ENCODE measurements at places on chromosomes 16 and 17.

DNA sequence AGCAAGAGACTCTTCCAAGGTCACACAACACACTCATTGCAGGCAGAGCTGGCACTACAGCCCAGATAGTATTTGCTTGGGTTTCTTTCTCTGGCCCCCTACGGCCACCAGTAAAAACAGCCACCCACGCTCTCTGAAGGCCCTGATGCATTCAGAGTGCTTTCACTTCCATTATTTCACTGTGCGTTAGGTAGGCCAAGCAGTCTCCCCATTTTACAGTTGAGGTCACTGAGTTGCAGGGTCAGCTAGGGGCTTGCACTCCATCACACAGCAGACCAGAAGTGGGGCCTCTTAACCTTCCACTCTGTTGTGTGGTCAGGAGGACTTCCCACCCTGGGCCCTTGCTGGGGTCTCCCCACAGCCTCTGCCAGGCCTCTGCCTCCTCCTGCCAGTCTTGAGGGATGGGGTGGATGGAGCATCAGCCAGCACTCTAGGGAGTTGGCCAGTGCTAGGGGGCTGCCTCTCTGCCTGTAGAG is 2.5 kb downstream of the TBX21 start:
- DNase-seq: peak; percentile 68

DNA sequence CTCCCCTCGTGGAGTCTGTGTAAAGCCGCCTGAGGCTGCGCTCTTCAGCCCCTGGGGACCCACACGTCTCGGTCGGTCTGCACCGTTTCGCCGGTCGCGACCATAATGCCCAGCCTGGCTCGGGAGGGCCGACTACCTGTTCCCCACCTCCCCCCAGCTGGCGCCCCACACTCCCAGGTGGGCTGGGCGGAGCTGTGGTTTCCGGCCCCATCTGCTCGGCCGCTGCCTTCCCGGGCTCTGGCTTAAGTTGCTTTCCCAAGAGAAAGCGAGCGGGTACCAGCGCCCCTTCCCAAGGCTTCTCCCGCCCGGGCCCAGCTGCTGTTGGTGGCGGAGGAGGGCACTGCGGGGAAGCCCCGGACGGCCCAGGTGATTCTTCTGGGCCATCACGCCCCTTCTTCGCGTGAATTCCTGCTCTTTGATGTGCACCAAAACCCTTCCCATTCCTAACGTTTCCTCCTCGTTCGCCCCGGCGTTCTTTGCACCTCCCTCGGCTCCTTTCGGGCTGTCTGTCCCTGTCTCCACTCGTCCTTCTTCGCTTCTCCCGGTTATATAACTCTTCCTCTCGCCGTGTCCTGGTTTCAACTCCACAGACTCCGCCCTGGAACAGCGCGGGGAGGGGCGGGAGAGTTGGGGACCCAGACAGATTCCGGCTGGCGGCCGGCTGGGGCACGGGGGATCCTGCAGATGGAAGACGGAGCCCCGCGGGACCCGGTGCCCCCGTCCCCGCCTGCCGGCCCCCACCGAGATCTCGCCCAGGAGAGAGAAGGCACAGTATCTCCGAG is 2.0 kb downstream of the KDM6B start:
- DNase-seq: peak; percentile 70

DNA sequence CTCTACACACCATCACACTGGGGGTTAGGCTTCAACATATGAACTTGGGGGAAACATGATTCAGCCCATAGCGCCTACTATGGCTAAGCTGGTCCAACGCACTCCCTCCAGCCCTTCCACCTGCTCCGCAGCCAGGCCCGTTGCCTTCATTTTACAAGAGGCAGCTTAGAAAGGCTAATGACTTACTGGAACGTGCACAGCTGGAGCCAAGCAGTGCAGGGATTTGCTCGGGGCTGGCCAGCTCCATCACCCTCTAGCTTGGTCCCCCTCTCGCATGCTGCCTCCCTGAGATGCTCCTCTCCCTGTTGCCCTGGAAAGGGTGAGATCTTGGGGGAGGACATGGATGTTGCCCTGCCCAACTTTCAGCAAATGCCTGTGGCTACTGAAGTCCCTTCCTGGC is 2.8 kb upstream of the CACNG1 start:
- DNase-seq: no peak

DNA sequence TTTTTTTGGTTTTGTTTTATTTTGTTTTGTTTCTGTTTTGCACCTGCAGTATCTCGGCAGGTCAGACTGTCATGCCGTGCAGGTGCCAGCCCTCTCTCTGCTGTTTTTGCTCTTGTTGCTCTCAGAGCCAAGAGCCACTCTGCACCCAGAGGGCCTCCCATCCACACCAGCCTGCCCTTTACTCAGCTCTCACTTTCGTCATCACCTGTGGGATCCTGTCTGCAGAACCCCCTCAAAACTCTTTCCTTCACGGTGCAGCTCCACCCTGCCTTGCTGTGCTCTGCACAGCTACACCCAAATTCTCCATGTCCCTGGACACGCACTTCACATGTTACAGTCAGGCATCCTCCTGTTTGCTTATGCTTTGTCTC is 2.6 kb downstream of the AOC3 start:
- no peak for DNase-seq

DNA sequence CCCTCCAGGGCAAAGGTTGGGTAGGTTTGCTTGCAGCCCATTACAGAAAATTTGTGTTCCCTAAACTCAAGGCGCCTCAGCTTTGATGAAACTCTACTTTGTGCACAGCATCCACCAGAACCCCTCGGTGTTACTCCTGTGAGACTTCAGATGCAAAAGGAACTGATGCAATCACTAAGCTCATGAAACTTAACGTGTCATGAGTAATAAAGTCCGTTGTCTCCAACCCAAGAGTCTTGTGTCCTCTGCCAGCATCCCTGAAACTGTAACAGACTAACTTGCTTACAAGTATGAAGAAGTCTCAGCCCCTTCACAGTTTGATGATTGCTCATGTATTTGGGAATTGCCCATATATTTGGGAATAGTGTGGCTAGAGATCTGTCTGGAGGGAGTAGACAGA is 74.8 kb upstream of the MARCHF10 start:
- DNase-seq: peak; percentile 2

- DNase-seq: no peak
Observed at GRCh38 chr17:9887508-9887907, 17.6 kb downstream of the RCVRN start.
